ENCODE measurements at places on chromosomes 4 and X.

- H3K4me1 ChIP-seq = peaks cover 44% of the 10 kb centered on the region
- no peak overlapping the region for H3K27ac ChIP-seq
- no peaks in the 10 kb centered on the region for H3K27me3 ChIP-seq
- no peak for DNase-seq
Measured at GRCh38 chr4:17301266-17301665, 210.6 kb downstream of the QDPR start.

GRCh38 chr4:75340561-75340960 is 173.6 kb downstream of the RCHY1 start:
- H3K27me3 ChIP-seq = no peaks in the 10 kb centered on the region
- no peak for DNase-seq
- no peak overlapping the region for H3K27ac ChIP-seq
- no peak overlapping the region for H3K4me3 ChIP-seq
- no peaks in the 10 kb centered on the region for H3K36me3 ChIP-seq
- H3K4me1 ChIP-seq = peaks cover 10% of the 10 kb centered on the region

- H3K27ac ChIP-seq = peak overlapping the region; percentile 58
- H3K4me3 ChIP-seq = no peak overlapping the region
- H3K4me1 ChIP-seq = peaks cover 25% of the 10 kb centered on the region
Measured at GRCh38 chr4:138188406-138189084, 53.6 kb downstream of the SLC7A11 start.

- H3K36me3 ChIP-seq = peaks cover 5% of the 10 kb centered on the region
- no peak overlapping the region for H3K27ac ChIP-seq
- H3K27me3 ChIP-seq = peaks cover 33% of the 10 kb centered on the region
- peaks cover 7% of the 10 kb centered on the region for H3K4me1 ChIP-seq
- no peak for DNase-seq
- no peak overlapping the region for H3K4me3 ChIP-seq
Measured at GRCh38 chrX:118973389-118974087, 880 bp upstream of the LONRF3 start.

DNA sequence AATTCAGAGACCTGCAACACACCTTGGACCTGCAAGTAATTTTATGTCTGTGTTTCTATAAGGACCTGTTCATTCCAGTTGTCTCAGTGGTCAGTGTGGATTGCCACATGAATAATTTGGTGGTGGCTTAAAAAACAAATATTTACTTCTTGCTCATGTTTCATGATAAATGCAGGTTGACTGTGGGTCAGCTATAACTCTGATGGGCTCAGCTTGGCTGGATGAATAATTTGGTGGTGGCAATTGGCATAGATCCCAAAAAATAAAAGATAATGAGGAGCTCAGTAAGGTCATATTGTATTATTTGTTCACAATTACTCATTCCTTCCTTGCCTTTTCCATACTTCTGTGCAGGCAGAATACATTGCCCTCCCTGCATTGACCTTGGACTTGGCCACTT is 18.9 kb upstream of the SCRG1 start:
- H3K36me3 ChIP-seq = no peaks in the 10 kb centered on the region
- H3K27ac ChIP-seq = no peak overlapping the region
- H3K4me3 ChIP-seq = no peak overlapping the region
- DNase-seq = no peak
- no peaks in the 10 kb centered on the region for H3K27me3 ChIP-seq

Data from HFFc6 (cell line).